Naive thymus-derived CD8-positive, alpha-beta T cell (primary cell): ENCODE measurements at places on chromosomes 5 and 9.
A peak's percentile ranks its signal among the peaks of the same experiment; 100 is the strongest.

GRCh38 chr5:73229271-73229670, 56.3 kb downstream of the TMEM174 start:
- no peak for DNase-seq

- DNase-seq = no peak
Observed at GRCh38 chr9:21121595-21122251, 19.9 kb downstream of the IFNW1 start.

GRCh38 chr5:158822099-158822498, 277.6 kb downstream of the EBF1 start:
- DNase-seq = no peak

GRCh38 chr5:141914199-141914743, 9.4 kb upstream of the DELE1 start:
- DNase-seq = peak; percentile 24

- DNase-seq = no peak
Observed at GRCh38 chr5:110769000-110769681, 30.3 kb downstream of the SLC25A46 start.

- no peak for DNase-seq
Observed at GRCh38 chr9:137369911-137370764, 52.8 kb downstream of the EXD3 start.

DNA sequence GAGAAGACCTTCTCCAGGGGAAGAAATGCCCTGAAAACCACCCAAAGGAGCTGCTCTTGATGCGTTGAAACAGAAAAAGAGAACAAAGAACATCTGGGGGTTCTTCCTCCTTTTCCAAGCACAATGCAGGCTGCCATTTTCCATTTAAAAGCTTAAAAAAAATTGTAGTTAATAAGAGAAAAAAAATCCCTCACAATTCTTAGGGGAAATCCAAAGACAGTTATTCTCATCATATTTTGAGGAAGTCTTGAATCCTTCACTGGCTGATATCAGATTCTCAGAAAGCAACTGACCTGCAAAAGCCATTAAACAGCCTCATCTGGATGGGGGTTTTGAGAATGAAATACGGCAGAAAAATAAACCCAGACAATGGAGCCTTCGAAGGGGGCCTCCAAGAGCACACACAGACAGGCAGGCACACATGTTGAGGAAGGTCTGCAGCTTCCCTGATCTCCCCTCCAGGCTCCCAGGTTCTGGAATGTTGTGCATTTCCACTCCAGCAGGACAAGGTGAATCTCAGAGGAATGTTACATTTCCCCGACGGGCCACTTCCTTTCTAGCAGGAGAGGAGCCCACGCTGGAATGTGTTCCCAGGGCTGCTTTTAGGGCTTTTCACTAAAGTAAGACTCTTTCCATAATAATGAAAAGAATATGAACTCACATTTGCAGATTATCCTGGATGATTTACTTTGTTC, 159.4 kb upstream of the S1PR3 start:
- DNase-seq = no peak

DNA sequence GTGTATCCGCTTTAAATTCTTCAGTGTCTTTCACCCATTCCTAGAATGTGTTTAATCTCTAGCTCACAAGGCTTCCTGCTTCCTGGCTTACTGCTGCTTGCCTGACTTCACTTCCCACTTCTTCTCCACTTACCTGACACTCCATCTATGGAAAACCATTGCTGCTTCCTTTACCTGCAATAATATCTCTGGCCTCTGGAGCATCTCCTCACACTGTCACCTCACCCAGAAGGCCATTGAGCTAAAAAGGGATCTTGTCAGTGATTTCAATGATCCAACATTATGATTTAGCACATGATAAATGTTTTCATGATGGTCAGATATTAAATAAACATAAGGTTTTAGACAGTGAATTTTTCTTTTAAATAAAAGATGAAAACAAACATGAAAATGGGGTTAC, 281.1 kb downstream of the MRPS30 start:
- DNase-seq = no peak

DNA sequence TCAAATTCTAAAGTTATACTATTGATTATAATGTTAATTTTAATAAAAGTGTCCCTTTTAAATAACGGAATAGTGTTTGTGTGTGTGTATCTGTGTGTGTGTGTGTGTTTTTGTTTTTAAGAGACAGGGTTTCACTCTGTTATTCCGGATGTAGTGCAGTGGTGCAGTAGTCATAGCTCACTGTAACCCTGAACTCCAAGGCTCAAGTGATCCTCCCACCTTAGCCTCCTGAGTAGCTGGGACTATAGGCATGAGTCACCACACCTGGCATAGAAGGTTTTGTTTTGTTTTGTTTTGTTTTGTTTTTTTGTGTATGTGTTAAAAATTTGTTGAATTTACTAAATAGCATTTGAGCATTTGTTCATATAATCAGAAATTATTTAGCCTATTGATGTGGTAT, 64.6 kb downstream of the YTHDC2 start:
- no peak for DNase-seq

DNA sequence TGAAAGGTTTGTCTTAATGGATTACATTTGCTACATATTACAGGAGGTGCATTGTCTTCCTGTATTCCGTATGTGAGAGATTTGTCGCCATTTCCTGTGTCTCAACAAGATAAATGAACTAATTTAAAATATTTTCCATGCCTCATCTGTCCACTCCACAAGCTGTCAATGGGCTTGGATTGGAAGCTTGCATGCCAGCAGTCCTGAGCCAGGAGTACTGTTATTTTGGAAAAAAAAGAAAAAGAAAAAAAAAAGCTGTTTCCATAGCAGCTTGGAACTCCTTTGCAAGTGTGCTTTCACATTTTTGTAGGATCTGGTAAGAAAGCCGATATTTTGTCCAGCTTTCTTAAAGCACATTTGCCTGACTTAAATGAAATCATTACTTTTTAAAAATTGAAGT, 330.8 kb downstream of the KDM4C start:
- no peak for DNase-seq

DNA sequence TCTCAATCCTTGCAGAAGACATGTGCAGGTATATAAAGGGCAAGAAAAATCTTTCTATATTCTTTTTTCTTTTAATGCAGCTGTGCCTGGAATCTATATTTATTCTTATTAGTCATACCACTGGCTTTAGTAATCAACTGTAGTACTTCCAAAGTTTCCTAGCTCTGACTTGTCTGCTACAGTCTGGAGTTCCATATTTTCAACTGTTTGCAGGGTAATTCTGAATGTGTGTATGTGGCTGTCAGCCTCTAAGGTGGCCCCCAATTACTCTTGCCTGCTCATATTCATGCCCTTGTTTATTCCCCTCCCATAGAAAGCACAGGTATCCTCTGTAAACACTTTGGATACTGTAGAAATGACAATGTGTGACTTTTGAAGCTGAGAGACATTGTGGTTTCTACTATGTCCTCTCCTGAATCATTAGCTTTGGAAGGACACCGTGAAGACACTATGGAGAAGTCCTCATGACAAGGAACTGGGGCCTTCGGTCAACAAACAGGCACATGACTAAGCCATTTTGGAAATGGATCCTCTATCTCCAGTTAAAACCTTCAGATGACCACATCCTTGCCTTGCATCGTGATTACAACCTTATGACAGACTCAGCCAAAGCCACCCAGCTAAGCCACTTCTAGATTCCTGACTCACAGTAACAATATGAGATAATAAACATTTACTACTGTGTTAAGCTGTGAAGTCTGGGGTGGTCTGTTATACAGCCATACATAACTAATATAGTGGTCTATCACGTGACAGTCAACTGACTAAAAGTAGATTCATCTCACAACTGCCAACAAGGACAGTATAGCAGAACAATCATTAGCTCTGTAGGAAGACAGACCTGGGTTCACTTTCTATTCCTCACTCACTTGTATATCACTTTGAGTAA, 49.5 kb upstream of the SUSD1 start:
- DNase-seq = no peak

- DNase-seq = no peak
Observed at GRCh38 chr9:76115982-76116646, 225.6 kb downstream of the PCSK5 start.

DNA sequence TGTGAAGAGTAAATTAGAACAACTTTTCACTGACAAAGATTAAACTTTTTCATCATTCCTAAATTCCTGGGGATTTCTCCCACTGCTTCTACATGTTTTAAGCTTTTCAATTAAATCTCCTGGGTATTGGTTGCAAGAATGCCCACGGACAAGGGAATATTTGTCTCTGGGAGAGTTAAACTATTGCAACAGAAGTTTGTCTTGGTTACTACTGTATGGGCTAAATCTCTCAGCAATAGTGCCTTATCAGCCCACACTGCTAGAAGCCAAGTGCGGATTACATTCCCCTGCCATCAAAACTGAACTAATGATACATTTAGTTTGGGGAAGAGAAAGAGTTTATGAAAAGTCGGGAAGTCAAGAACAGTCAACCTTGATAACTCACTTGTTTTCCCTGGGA, 528.2 kb upstream of the C9orf72 start:
- DNase-seq = no peak

GRCh38 chr5:11524188-11524587, 380.1 kb downstream of the CTNND2 start:
- no peak for DNase-seq

- DNase-seq = no peak
Observed at GRCh38 chr5:127013407-127013806, 17.0 kb downstream of the MARCHF3 start.

GRCh38 chr9:125513668-125514413, 193.2 kb downstream of the MAPKAP1 start:
- no peak for DNase-seq

- DNase-seq = no peak
Observed at GRCh38 chr5:72539038-72539437, 31.8 kb upstream of the ZNF366 start.

- no peak for DNase-seq
Observed at GRCh38 chr5:95984287-95984938, 22.8 kb upstream of the ELL2 start.

DNA sequence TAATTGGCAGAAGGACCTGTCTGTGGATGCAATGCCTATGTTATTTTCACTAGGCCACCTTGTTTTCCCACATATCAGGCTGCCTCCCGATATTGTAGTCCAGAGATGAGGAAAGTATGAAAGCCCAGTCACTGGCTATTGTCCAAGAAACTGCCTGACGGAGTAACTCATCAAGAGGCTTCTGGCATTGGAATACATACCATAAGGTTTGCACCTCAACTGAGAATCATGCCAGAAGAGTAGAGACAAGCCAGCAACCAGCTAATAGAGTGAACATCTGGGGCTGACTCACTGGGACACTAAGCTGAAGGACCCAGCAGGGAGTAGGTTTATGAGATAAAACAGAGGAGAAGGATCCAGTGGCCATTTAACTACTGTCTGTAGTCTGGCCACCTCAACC, 137.2 kb upstream of the FST start:
- no peak for DNase-seq

DNA sequence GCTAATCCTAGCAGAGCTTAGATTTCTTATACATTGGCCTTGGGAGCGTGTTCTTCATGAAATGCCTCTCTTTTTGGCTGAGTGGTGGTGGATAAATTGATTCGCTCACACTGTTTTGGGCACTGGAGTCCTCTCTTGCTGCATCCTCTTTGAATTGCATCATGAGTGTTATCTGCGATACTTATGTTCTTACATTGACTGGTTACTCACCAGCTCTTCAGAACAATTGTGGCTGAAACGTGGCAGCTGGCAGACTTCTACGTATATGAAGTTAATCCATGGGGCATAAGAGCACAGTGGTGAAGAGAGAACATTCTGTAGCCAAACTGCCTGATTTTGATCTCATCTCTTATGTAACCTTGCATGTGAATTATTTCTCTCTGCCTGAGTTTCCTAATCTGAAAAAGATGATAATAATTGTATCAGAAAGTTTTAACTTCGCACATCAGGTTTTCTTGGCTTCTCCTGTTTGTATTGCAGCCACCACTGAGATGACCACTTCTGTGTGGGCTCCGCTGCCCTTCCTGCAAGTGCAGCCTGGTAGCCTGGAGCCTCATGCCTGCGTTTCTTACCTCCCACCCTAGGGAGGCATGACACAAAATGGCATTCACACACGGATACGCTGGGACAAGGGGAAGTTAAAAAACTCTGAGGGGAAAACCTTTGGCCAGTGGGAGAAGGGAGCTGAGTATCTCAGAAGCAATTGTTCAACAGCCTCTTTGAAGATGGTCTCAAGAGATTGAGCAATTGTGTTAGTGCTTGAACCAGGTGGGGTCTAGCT, 295.2 kb downstream of the ARHGAP26 start:
- no peak for DNase-seq

- no peak for DNase-seq
Observed at GRCh38 chr5:14240359-14240758, 97.2 kb downstream of the TRIO start.

DNA sequence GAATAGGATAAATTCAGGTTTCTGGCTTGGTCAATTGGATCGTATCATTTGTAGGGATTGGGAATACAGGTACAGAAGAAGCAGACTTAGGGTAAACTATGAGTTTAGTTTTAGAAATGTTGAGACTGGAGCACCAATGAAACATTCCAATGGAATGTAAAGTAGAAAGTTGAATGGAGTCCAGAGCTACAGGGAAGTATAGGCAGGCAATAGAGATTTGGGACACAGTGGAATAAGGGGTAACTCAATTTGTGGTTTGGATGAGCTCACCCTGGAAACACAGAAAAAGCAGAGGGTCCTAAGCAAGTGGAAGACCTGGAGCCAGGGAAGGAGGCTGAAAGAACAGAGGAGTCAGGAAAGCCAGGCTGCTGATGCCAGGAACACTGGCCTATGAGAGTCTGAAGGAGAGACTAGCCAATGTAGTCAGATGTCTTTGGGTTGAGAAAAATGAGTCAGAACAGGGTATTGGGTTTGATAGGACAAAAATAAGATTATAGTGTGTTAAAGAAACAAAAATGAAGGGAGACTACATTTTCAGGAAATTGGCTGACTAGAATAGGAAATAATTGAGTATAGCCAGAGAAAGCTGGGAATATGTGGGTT, 72.8 kb downstream of the STARD4 start:
- DNase-seq = no peak

DNA sequence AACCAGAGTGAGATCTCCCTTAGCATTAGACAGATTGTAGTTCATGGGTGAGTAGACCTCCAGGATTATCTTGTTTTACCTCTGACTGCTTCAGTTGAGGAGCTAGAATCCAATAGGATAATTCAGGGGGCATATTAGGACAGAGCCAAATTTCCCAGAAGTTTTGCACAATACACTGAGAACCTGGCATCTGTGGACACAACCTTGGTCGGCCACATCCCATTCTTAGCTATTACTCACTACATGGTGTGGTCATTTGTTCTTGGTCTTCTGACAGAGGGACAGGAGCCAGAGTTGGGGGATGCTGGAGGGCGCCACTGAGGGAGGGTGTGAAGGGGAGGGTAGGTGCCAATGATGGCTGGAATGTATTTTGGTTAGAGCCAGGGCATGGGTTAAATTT, 66.6 kb downstream of the NPR3 start:
- no peak for DNase-seq

DNA sequence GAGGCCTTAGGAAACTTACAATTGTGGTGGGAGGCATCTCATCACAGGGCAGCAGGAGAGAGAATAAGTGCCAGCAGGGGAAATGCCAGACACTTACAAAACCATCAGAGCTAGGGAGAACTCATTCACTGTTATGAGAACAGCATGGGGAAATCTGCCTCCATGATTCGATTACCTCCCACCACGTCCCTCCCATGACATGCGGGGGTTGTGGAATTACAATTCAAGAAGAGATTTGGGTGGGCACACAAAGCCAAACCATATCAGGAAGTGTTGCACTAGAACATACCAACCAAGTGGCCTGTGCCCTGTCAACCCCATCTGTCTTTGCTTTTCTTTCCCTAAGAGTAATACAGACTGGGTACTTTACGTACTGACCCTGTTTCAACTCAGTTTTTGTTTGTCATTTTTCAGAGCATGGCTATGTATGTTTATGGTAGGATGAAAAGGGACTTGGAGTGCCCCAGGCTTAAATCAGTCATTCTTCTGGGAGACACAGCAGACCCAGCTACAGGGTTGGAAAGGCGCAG, 58.3 kb upstream of the TGFBR1 start:
- no peak for DNase-seq
